ENCODE measurements at places on chromosomes 6 and 20.

DNA sequence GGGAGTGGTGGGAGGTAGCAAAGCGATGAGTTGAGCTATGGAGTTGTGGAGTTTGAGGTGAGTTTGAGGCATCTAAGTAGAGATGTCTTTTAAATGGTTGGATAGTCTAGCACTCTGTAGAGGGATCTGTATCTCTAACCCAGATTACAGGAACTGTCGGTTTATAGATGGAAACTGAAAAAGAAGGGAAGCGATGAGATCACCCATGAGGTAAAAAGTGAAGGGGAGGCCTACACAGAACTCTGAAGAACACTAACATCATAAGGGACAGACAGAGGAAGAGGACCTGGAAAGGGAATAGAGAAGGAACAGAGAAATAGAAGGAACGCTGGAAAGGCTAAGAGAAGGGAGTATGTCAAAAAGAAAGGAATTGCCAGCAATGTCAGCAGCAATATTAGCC lies 2.5 kb downstream of the HINT3 start:
- DNase-seq: no peak

GRCh38 chr20:2418388-2418787 lies 37.7 kb downstream of the TGM6 start:
- no peak for DNase-seq

DNA sequence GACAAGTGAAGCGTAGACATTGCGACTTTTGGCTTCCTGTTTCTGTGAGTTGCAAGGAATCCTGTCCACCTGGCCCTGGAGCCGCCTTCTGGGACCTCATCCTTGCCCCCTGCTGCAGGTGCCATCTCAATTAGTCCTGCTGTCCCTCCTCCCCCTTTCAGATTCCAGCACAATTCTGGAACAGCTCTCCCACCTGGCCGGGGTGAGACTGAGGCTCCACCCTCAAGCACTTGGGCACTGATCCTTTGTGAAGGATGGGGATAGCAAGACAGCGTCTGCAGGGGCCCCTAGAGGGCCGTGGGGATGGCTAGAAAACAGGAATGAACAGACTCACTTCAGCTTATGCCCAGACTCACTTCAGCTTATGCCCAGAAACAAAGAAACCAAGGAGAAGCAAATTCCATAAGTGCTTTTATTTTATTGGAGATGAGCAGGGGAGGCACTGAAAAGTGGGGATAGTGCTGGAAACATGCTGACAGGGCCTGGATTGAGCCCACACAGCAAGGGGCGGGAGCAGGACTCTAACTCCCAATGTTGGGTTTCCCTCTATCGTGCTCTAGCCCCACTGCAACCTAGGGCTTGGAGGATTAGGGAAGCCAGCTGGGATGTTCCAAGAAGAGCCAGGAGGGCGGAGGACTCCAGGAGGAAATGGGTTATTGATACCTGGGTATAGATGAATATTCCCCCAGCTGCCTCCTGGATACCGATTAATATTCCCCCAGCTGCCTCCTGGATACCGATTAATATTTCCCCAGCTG lies 1.4 kb downstream of the C6orf15 start:
- no peak for DNase-seq

GRCh38 chr6:41232667-41233066 lies 4.5 kb downstream of the TREML4 start:
- DNase-seq: no peak

DNA sequence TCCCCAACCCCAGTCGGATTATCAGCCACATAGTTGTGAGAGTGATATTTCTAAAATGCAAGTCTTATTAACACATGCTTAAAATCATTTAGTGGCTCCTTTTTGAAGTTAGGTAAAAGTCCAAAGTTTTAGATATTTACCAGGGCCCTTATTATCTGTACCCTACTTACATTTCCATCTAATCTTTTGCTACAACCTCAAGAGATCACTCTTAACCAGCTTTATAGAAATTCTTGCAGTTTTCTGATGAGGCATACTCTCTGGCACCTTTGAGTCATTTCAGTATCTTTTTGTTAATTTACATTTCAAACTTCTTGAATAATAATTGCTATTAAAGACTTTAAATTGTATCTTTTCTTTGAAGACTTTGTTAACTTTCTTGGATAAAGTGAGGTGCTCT lies 453.3 kb downstream of the RFPL4B start:
- DNase-seq: no peak

- DNase-seq: no peak
Measured at GRCh38 chr6:33116841-33117711, 41.3 kb downstream of the HLA-DPB1 start.

- no peak for DNase-seq
Measured at GRCh38 chr20:12984069-12984765, 24.6 kb upstream of the SPTLC3 start.

- DNase-seq: no peak
Measured at GRCh38 chr6:158207422-158207788, 39.3 kb downstream of the GTF2H5 start.

- DNase-seq: no peak
Measured at GRCh38 chr6:44976677-44977641, 351.2 kb upstream of the RUNX2 start.

DNA sequence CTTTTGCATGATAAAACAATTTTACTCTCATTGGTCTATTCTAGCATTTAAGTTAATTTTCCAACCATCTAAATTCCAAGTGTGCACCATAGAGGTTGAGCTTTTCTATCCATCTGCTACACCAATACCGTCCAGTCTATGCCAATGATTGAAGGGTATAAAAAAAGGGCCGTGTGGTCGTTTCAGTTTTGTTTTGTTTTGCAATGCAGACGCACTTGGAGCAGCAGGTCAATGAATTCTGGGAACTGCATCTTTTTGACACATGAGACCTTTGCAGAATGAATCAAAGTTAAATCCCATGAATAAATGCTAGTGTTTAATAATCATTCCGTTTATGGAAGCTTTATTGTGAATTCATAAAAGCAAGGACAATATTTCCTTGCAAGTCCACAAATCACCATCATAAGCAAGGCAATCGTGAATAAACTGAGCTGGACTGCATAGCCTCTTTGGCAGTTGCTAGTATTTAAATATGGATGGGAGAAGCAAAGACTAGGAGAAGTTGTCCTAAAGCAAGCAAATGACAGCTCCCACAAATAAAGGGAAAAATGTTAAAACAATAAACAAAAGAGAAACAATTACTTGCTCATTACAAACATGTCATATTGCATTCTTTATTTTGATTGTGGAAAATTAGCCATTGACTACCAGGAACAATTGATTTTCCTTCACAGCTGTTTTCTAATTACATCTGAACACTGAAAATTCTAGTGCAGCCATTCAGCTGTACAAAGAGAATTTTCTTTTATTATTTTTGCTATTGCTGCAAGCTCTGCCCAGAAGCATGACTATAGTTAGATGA lies 649.7 kb upstream of the GJE1 start:
- no peak for DNase-seq

DNA sequence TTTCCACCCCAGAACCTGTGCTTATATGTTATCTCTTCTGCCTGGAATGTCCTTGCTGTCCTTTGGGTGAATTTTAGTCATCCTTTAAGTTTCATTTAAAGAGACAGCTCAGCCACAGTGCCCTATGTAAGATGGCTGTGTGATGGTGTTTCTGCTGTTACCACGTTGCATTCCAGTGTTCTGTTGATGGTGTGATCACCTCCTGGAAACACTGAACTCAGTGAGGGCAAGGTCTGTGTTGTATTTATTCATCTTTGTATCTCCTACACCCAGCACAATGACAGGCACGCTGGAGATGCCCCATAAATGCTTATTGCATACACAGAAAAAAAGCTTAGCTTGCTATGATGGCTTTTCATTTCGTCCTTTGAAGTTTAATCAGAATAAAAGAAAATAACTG lies 102.5 kb downstream of the MAP3K7 start:
- DNase-seq: no peak

GRCh38 chr6:137871291-137871690 lies 4.2 kb downstream of the TNFAIP3 start:
- no peak for DNase-seq

- DNase-seq: peak; percentile 35
Measured at GRCh38 chr6:52157301-52157941, 28.8 kb upstream of the IL17A start.

- DNase-seq: no peak
Measured at GRCh38 chr6:105331927-105332326, 71.0 kb downstream of the PREP start.

- no peak for DNase-seq
Measured at GRCh38 chr6:167013067-167013466, 13.9 kb downstream of the CEP43 start.

DNA sequence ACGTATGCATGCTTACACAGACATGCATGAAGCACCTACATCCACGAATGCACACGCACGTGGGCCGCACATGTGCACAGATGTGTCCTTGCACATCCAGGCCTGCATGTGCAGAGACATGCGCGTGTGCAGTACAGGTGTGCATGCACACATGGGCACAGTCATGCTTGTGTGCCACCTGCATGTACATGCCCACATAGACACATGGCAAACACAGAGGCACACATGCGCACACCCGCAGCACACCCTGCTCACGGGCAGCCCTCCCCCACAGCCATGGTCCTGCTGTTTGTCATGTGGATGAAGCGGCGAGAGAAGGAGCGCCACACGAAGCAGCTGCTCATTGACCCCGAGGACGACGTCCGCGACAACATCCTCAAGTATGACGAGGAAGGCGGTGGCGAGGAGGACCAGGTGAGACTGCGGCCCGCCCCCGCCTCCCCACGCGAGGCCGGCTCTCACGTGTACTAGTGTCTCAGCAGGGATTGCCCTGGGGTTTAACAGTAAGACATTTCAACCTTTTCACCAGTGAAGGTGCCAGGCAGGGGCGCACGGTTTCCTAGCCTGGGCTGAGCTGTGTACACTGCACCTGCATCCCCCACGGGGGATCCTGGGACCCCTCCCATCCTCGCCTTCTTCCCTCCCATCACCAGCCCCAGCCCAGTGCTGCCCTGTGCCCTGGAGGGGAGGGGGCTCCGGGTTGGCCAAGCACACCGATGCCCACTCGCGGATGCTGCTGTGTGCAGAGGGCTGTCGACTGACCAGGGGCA lies 132.8 kb downstream of the TAF4 start:
- DNase-seq: no peak

DNA sequence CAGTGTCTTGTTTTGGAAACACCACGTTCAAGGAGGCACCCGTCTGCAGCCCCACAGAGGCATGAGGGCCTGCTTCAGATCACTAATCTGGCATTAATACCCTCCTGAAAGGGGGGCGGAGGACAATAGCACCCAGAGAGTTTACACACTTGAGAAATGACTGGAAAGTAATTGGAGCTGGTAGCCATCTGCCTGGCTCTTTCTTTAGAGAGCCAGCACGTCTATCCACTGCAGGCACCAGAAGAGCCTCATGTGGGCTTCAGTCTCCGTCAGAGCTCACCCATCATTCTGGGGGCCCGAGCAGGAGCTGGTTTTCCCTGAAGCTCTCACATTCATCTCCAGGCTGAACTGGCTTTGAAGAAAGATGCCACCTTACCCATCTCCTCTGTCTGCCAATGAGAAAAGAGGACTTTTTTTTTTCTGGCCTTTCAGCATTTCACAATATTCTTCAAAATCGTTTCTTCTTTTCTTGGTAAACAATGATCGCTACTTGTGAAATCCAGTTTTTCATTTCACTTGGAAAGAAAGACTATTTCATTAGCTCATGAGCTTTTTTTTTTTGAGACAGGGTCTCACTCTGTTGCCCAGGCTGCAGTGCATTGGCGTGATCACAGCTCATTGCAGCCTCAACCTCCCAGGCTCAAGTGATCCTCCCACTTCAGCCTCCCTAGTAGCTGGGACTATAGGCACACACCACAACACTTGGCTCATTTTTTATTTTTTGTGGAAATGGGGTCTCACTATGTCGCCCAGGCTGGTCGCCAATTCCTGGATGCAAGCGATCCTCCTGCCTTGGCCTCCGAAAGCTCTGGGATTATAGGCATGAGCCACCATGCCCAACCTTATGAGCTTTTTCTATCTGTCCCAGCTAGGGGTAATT lies 124.7 kb upstream of the ZNF217 start:
- DNase-seq: no peak

DNA sequence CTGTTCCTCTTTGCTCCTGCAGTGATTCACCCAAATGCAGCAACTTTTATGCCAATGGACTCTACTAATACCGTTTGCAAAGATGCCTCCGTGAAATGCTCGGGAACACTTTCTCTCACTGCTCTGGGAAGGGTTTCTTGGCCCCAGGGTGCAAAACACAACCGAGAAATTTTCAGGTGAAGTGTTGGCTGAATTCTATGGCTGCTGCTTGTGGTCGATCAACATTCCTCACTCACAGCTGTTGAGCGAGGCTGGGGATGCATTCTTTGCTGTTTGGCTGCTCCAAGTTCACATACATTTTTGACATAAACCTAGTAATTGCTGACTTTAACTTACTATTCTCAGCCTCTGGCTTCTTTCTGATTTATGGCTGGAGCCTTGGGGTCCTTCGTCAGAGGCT lies 342.0 kb upstream of the CHD6 start:
- no peak for DNase-seq

DNA sequence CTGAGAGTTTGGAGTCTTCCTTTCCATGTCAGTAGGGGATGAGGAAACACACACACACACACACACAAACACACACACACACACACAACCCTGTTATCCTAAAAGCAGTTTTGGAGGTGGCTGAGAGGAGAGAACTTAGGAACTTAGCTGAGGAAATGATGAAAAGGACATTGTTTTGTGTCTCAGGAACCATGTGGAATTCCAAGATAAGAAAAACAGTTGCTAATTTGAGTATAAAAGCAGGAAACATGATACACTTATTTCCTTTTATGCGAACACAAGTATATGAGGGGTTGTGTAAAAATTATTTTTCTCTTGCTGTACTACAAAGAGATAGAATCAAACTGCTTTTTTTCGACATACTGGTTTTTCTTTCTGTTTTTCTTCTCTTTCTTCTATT lies at the start of gene MYCT1:
Gene MYCT1, plus strand, starts transcription at position 264 of the 400 bp plus-strand sequence. Its CDS starts 6 bp downstream, at position 270.
- no peak for DNase-seq

GRCh38 chr6:14442242-14442641 lies 324.7 kb downstream of the CD83 start:
- DNase-seq: no peak

DNA sequence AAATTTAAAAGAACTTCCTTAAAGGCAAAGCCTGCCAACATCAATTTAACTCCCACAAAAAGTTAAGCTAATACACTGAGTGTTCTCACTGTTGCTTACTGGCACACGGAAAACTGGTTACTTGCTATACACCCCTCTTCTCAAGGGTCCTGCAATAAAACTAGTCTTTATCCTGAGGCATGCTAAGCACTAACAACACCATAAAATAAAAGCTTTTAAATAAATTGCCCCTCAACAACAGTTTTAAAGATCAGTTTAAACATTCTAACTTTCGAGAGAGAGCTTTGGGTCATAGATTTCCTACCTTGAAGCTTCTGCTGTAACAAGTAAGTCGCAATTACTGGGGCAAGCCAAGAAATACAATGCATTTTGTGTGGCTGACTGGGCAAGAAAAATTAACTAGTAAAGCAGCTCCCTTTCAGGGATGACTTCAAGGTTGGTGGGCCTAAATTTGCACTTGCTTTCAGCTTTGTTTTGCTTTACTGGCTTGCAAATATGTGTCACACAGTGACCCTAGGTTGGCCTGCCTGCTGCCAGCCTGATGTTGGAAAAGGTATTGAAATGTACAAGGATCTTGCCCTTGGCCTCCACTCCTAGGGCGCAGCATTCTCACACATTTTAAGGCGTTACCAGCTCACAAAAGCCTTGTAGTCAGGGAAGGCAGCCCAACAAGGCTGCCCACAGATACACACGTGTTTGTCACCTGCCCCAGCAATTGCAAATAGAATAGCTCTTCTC lies 4.0 kb upstream of the HEY2 start:
- DNase-seq: no peak

Measured in stimulated activated CD4-positive, alpha-beta T cell treated with anti-CD3 and anti-CD28 coated beads, Interleukin-12 subunit alpha, Interleukin-12 subunit beta, amount 100 ng/mL, for 24 hours (primary cell).